ENCODE measurements at places on chromosomes 4 and X.

DNA sequence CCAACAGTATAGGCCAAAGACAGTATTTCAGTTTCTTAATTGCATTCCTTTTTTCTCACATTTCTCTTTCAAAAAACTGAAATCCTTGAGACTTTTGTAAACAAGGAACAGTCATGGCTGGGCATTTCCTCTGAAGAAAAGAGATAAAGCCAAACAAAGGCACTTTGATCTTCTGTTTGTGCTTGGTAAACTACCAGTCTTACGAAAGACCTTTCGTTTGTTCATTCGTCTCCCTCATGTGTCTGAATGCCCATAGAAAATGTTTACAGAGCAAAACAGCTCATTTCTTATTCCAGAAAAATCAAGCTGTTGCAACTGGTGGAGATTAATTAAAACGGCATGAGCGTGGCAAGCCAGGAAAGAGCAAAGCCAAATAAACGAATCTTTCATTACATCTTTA is 178.0 kb downstream of the GASK1B start:
- DNase-seq = no peak

GRCh38 chr4:41281038-41281634 is 24.4 kb downstream of the UCHL1 start:
- DNase-seq = peak; percentile 79

DNA sequence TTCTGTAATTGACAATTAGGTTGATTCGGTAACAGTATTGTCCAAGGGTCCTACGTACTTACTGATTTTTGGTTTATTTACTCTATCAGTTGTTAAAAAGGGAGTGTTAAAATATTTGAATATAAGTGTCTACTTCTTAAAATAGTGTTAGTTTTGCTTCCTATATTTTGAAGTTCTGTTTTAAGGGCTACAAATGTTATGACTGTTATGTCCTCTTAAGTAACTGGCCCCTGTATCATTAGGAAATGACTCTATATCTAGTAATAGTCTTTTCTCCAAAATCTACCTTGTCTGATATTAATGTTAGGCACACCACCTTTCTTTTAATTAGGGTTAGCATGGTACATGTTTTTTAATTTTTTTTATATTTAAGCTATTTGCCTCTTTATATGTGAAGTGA is 30.1 kb downstream of the ANKRD50 start:
- no peak for DNase-seq

DNA sequence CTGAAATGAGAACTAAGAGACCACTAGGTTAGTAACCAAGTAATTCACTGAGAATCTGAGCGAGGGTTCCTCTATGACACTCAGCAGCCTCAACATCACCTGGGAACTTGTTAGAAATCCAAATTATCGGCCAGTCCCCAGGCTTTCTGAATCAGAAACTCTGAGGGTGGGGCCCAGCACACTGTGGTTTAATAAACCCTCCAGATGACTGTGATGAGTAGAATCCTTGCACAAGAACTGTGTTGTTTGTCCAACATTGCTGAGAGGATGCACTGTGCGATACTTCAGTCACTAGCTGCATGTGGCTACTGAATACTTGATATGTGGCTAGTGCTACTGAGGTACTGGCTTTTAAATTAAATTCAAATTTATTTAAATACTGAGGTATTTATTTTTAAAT is 243.9 kb downstream of the MAML3 start:
- DNase-seq = no peak

DNA sequence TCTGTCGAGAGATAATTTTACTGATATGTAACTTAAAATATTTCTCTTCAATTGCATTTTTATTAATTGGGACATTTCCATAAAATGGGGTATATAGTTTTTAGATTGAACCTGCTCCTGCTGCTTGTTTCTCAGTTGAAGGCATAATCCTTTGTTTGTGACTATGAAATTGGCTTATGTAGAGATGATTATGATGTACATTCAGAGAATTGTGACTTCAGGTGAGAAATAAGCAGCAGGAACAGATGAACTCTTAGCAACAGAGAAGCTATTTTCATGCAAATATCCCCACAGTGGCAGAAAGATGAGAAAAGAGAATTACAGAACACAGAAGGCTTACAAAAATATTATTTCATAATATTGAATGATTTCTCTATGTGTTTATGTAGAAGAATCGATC is 1499.5 kb upstream of the ADGRL3 start:
- no peak for DNase-seq

GRCh38 chr4:113006632-113007031 is 42.8 kb upstream of the ANK2 start:
- DNase-seq = no peak

- peak; percentile 62 for DNase-seq
Observed at GRCh38 chr4:86330961-86331742, 28.7 kb downstream of the MAPK10 start.

GRCh38 chr4:36638273-36638811 is 356.9 kb downstream of the DTHD1 start:
- no peak for DNase-seq

DNA sequence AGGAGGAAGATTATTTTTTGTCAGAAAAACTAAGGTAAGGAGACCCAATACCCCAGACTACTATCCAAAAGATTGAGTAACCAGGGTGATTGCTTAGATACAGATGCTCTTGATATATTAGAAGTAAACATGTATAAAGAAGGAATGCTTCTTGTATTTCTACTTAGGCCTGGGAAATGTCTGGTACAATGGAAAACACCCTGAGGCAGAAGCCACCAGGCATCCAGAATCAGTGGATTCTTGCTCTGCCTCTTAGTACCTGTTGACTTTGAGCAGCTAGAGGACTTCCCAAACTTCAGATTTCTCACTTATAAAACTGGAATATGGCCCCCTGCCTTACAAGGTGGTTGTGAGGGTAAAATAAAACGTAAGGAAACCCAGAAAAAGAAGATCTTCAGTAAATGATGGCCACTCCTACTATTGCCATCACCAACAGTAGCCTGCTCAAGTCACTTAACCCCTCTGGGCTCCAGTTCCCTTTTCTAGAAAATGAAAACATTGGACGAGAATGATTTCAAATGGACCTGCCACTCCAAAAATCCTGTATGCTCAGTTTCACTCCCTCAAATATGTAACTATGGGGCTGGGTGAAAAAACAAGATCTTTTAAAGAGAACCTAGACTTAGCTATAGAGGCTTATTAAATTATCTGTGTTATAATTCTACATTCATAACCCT is 56.6 kb downstream of the AMELX start:
- DNase-seq = no peak

GRCh38 chrX:73069365-73070035 is 9.8 kb downstream of the PABPC1L2A start:
- no peak for DNase-seq

- DNase-seq = no peak
Observed at GRCh38 chrX:111831343-111831742, 44.6 kb upstream of the TRPC5OS start.

DNA sequence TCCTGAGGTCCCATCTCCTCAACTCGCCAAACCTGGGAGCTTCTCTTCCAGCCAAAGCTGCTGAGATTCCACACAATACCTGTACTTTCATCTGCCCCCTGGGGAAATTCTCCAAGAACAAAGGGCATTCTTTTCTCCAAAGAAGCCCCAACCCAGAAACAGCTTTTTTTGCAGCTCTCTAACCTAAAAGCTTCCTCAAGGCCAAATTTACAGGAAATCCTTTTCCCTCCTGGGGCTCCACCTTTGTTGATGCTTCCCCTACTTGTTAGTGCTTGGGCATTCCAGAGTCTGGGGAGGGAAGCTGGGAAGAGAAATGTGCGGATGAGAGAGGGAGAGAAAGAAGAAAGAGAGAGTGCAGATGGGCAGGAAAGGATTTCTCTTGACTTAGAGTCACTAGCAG is 24.3 kb downstream of the ZBTB33 start:
- no peak for DNase-seq

DNA sequence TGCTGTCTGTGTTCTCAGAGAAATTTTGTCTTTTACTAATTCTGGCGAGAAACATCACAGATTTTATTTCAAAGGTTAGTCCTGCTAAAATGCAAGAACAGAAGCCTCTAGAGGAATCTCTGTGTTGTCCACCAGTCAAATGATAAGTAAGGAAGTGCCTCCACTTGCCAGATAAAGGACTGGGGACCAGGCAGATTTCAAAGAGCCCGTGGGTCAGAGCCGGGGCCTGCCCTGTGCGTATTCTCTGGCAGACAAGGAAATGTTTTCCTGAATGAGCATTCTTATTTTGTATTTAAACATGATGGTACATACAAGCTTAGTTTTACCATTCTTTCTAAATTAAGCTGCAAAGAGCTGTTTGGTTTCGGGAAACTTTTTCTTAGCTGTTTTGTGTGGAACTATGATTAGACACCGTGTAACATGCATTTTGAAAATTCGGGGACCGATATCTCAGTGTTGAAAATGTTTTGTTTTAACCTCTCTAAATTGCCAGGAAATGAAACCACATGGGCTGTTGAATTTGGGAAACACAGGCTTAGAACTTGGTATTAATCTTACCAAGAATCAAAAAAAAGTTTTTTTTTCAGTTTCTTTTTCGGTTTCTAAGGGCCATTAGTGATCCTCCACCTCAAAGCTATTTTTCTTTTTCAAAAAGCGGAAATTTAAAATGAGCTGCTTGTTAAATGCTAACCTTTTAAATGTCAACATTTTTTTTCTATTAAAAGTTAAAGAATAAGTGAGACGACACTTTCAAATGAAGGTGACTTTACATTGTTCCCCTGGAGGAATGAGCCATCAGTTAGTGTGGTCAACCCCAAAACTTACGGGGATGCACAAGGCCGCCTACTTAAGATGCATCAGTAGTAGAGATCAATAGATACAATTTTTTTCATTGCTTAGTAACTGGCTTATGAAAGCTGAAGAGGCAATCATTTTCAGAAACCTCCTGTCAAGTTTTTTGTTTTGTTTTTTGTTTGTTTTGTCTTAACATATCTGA is 89.6 kb upstream of the MTM1 start:
- no peak for DNase-seq

DNA sequence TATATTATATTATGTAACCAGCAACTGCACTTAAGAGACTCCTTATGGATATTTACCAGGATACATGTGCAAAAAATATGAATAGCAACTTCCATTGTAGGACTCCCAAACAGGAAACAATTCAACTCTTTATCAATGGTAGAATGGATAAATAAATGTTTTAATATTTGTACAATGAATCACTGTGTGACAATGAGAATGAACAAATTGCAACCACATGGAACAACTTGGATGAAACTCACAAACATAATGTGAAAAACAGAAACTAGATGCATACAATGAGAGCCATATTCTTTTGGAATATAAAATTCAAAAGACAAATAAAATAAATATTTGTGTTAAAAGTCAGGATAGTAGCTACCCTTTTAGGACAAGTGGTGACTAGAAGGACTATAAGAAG is 1015.7 kb downstream of the TECRL start:
- DNase-seq = no peak

GRCh38 chr4:183906739-183907651 is 1.9 kb downstream of the STOX2 start:
- DNase-seq = no peak

DNA sequence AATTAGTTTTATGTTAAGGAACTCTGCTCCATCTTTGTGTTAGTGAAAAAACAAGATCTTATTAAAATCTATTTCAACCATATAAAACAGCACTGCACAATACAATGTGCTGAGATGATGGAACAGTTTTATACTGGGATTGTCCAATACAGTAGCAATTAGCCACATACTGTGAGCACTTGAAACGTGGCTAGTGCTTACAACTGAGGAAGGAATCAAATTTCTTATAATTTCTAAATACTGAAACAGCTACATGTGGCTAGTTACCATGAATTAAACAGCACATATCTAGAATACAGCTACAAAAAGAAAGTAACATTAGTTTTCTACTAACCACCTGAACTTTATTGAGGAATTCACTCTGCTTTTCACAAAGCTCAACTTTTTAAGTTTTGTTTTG is 14.7 kb downstream of the NFXL1 start:
- DNase-seq = no peak

GRCh38 chrX:47748576-47748975 is 88.1 kb upstream of the ZNF81 start:
- no peak for DNase-seq

DNA sequence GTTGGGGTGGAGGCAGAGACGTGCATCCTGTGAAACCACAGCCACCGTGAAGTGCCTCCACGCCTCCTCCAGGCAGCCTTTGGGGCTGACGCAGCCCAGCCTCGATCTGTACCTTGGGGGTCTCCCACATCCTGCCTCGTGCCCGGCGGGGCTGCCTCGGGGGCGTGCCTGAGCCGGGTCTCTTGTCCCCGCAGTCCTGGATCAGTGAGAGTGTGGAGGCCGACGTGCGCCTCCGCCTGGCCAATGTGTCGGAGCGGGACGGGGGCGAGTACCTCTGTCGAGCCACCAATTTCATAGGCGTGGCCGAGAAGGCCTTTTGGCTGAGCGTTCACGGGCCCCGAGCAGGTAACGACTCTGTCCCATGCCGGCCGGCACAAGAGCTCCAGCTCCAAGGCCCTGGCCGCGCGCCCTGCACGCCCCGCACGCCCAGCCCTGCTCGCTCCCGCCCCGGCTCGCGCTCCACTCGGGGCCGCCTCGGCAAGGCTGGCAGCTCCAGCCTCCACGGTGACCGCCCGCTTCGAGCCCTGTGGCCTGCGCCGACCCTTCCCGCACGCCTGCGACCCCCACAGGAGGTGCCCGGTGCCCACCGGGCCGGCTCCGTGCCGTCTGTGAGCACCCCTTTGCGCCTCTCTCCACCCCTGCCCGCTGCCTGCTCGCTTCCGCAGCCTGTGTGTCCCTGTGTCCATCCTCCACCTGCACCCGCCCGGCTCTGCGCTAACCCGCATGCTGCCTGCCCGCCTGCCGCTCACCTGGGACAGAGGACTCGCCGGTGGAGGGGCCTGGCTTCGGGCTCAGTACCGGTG is 9.8 kb downstream of the FGFR3 start:
- no peak for DNase-seq

DNA sequence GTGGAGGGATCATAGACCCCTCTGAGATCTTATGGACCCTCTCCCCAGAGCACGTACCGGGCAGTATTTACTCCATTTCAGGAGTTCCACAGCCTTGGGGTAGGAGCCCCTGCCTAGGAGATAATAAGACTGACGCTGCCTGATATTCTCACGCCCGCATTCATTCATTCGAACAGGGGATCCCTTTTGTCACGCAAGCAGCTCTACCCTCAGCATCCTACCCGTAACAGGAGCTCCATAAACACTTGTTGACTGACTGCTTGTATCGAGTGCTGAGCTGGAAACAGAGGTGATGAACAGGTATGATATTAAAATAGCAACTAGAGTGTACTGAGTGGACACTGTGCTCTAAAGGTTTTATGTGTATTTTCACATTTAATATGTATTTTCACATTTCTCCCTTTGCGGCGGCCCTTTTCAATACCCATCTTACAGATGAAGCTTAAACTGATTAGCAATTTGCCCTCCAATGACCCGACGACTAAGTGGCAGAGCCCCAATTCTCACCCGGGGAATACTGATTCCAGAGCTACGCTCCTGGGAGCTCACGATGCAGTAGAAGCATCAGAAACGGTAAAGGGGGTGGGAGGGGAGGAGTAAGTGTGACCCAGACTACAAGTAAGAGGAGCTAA is 888 bp downstream of the RAB28 start:
- peak; percentile 15 for DNase-seq

DNA sequence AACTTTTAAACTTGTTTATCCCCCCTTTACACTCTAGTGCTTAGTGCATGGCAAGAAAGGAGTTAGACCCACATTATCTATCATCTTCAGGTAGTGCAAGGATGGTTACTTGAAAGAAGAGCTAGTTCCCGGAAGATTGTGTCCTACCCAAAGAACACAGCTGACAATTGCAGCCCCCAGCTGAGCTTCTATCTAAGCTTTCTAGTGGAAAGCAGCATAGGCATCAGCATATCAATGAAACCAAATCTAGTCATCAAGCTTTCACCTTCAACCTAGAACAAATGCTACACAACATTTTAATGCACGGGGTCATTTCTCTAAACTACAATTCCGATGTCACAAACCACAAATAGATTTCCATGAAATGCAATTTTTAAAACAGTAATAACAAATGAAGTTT is 88.9 kb upstream of the TFDP3 start:
- DNase-seq = no peak

Measured in KBM-7 (cell line).